ENCODE measurements at places on chromosomes 7 and 10.

DNA sequence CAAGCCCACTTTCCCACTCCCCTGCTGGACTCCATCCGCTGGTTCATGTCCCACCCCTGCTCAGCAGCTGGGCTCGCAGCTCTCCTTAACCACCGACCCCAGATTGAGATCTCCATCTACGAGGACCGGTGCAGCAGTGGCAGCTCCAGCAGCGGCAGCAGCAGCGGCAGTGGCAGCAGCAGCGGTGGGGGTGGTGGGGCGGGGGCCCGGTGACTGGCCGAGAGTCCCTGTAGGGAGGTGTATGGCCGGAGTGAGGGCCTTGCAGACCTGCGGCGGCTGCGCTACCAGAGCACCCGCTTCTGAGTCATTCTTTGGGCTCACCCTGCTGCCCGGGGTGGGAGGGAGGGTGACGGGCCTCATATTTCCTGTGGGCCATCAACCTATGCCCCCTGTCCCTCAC, 15.8 kb downstream of the GOLGA7B start:
- DNase-seq: no peak

DNA sequence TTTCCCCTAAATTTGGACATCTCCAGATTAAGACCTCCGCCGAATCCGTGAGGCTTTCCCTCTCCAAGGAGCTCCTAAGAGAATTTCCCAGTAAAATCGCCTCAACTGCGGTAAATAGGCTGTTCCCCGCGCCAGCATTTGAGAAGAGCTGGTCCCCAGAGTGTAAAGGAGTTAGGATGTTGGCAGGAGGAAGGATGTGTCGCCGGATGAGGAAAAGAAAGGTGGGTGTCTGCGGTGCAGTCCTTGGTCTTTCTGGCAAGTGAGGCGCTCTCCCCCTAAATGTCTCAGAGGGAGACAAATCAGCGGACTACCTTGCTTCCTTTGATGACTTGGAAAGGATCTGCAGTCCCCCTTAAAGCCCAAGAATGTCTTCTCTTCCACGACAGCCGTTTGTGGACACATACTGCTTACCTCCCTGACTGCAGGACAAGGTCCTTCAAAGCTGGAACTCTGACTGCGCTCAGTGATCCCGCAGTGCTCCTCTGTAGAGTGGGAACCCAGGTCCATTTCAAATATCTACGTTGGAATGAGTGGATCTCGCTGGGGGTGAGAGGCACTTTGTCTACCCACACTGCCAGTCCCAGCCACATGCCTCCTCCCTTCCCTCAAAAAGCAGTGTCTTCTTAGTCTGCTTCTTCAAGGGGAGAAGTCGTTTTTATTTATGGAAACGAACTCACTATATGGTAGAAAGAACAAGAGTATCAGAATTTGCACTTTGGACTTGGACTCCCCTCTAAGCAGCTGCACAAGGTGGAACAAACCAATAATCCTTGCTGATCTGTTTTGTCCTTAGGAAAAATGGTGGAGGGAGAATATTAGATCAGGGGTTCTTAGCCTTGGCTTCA, 1.1 kb upstream of the DLG5 start:
- no peak for DNase-seq

GRCh38 chr10:10598297-10598696, 419.4 kb upstream of the CELF2 start:
- DNase-seq: no peak

DNA sequence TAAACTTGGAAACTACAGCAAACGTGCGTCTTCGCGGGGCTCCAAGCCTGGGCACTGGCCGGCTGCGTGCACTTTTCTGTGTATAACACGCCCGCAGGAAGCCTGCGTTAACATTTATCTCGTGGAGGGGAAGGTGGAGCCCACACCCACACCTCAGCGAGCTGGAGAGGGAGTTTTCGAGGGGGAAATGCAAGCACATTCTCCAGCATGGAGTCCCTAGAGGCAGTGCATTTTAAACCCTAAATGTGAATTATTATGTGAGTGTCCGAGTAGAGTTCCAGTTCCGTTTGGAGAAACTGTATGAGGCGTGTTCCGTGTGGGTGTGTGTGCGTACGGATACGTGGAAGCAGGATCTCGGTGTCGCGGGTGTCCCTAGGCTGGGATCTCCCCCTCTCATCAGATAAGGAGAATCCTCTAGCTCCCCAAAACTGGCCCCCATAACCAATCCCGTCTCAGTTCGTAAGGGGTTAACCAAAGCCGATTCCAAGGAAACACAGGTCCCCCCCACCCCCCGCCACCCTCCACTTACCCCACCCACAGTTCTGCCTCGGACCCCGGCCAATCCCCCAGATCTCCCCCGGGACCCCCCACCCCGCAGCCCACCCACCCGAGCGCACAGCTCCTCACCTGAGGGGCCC, 403 bp downstream of the CDK6 start:
- peak; percentile 46 for DNase-seq

DNA sequence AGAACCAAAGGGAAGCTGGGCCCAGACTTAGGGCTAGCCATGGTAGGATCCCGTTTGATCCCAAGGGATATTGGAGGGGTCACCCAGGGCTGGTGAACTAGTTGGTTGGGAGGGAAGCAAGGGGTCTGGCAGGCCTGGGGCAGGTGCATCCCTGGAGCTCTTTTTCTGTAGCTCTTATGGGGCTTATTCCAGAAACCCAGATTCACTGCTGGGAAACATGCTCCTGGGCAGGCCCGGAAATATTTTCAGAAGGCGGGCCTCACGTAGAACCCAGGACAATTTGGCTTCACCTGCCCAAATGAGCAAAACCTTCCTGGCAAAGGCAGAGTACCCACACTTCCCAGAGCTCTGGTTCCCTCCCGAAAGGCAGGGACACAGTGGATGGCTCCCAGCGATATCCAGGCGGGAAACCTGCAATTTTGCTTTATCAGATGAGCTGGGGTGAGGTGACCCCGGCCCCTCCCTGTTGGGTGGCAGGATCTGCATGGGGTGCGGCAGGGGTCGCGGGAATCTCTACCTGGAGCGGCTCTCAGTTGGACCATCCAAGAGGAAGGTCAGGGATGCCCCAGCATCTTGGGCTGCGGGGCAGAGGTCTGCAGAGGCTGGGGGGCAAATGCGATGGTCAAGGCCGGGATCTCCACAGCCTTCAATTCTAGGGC, 533.9 kb downstream of the TCERG1L start:
- no peak for DNase-seq

GRCh38 chr10:27638071-27638750, 107.4 kb downstream of the MKX start:
- no peak for DNase-seq

- DNase-seq: no peak
These were observed 41.0 kb downstream of the SP8 start for GRCh38 chr7:20745702-20746101.

DNA sequence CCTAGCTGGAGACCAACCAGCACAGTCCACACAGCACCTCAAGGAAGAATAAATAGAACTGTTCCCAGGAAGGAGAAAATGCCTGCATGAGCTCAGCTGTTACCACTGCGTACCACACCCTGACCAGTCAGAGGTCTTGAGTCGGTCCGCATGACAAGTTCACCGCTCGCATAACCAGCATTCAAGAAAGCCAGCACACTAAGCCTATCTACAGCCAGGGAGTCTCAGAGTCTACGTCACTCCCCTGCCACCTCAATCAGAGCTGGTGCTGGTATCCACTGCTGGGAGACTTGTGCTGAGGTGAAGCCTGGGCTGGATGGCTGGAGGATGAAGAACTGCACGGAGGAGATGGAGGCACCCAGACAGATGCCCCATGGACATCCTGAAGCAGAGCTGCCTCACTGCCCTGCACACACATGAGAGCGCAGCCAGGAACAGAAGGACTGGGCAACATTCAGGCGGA, 19.6 kb downstream of the AKR1C1 start:
- DNase-seq: no peak

DNA sequence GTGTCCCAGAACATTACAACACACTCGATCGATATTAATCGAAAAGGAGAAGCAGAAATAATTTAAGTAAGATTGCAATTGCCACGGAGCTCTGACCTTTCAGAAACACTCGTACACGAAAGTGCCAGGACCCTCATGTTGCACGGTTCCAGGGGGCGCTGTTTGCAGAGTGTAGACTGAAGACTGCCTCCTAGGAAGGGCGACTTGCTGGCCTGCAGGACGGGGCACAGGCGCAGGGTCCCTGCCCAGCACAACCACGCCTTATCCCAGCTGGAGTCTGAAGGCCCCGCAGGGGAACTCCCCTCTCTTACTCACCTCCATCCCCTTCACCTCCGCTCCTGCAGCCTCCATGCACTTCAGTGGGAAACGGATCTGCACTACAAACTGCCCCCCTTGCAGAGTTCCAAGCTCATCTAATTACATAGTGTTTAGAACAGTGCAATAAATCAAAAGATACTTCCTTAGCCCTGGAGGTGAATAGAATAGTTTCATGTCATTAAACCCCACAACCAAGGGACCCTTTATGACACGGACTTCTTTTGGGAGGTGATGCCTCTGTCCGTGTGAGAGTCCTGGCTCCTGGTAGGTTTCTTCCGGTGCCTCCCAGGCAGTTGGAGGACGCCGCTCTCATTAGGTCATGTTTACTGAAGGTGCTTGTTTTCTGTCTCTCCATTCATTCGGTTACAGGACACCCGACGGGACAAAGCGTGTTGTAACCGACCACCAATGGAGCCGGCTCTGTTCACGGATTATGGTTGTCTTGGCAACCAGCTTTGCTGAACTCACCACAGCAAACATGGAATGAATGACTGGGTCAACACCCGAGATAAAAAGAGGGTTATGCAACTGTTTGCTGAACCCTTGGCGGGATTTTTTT, 262.2 kb downstream of the BAMBI start:
- DNase-seq: no peak

DNA sequence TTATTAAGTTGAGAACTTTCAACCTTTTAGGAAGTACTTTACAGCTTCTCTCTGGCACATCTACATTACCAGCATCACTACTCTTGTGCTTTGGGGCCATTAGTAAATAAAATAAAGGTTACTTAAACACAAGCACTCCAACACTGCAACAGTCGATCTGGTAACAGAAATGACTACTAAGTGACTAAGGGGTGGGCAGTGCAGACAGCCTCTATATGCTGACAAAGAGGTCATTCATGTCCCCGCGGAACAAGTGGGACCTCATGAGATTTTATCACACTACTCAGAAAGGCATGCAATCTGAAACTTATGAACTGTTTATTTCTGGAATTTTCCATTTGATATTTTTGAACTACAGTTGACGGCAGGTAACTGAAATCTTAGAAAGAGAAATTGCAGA, 111.3 kb upstream of the DNAJB12 start:
- no peak for DNase-seq

DNA sequence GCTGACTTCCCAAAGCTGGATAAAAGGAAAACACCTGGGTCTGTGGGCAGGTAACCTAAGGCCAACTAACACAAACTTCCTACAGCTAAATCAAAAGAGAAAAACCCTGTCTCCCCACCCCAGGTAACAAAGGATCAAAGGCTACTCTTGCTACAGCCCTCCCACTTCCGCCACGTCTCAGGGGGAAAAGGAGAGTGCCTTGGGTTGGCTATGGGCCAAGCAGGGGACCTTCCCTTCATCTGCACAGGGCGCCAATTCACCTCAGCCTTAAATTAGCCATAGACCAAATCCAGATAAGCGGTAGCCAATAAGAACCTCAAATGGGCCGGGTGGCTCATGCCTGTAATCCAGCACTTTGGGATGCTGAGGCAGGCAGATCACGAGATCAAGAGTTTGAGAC, 69.1 kb upstream of the LANCL2 start:
- DNase-seq: no peak

DNA sequence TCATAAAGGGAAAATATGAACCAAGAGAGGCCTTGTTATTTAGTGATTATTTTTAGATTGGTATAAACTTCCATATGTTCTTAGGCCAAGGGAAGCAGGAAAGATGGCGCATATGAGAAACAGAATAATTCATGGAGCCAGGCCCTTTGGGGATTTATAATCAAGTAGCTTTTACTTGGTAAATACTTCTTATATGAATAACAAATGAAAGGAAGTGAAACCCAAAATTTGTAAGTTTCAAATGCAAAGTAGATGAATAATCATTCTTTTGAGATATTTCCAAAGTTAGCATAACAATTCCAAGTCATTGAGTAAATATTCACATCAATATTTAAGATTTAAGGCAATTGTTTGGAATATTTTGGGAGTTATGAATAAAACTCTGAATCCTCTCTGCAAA, 13.9 kb upstream of the OPTN start:
- DNase-seq: no peak

GRCh38 chr7:2982831-2983230, 60.8 kb downstream of the CARD11 start:
- DNase-seq: peak; percentile 65

- no peak for DNase-seq
These were observed 520 bp downstream of the ELAPOR2 start for GRCh38 chr7:87058744-87059524.

GRCh38 chr10:100307684-100308083, 21.2 kb upstream of the BLOC1S2 start:
- DNase-seq: no peak

- DNase-seq: peak; percentile 77
These were observed 96.9 kb downstream of the HIPK2 start for GRCh38 chr7:139680676-139681462.

DNA sequence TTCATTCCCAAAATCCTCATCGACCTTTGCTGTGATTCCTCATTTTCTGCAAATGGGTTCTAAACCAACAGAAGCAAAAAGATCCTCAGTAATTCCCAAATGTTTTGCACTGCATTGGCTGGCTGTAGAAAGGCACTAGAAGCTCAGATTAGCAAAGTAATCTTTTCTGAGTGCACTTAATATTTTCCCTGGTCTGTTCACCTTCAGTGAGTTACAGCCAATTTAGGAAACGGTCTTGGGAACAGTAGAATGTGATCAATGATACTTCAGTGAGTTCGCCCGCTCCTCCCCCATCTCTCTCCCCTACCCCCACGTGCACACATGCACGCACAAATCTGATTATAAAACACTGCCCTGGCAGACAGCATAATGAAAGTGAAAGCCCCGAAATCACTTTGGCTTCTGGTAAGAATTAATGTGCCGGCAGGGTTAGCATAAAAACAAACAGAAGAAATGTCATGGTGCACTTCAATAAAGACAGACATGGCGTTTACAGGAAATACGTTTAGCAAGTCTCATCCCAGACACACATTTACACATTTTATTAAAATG, 201.3 kb upstream of the CDCA7L start:
- no peak for DNase-seq

DNA sequence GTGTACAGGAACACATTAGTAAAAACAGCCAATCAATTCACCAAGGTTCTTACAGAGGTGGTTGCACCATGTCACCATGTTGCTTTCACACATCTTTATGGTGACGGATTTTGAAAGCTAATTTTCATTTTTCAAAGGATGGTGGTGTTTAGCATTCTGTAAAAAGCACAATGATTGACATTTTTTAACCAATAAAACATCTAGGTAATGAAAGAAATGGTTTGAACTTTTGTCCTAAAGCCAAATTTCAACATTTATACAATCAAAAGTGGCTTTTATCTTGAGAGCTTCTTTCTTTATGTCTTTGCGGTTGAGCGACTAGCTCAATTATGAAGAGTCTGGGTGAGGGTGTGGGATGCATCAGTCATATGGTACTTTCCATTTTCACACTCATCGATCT, 94.4 kb downstream of the MALRD1 start:
- no peak for DNase-seq

- no peak for DNase-seq
These were observed 38.0 kb downstream of the FAM149B1 start for GRCh38 chr10:73205890-73206289.

Data from activated naive CD8-positive, alpha-beta T cell treated with anti-CD3 and anti-CD28 coated beads for 36 hours (primary cell).